HFF-Myc (cell line): ENCODE measurements at places on chromosomes 6 and 20.

DNA sequence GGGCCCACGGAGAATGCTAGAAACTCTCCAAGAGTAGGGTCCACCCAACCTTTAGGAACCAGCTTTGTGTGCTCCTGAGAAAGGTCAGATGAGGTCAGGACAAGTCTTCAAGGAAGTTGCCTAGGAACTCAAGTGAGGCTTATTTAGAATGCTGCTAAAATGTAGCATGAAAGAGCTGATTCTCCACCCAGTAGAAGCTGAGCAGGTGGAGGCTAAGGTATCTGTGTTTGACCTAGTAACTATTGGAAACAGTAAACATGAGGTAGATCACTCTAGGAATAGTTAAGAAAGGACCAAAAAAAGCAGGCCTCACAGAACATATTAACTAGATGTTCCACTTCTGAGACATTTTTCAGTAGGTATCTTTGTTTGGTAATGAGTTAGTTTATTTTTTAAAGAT, 13.9 kb downstream of the CEP43 start:
- no peak for DNase-seq

- peak; percentile 26 for DNase-seq
Observed at GRCh38 chr20:33862709-33863403, 51.7 kb downstream of the CHMP4B start.

DNA sequence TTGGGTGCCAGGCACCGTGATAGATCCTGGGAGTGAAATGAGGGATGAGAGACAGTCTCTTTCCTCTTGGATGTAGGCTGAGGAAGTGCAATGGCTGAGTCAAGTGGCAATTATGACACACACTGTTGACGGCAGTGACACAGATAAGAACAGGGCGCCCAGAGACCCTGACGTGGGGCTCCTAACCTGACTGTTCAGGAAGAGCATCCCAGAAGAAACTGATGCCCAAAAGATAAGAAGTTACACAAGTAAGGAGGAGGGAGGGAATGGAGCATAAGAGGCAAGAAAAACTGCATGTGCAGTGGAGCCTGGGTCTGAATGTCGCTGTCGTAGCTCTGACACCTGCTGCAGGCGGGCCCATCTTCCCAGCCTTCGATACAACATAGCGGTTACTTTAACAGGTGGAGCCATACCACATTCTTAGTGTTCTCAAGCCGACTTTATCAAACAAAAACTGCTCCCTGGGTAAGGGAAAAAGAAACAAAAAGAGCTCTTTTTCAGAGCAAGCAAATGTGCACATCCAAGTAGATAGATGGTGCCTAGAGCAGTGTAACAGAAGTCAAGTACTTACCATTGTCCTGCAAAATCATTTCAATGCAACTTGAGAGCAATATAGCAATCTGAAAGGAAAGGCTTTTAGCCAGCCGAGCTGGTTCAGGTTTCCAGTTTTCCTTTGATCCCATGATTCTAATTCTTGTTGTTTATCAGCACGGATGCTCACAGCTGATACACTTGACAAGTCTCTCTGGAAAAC, 463.9 kb upstream of the JARID2 start:
- DNase-seq = no peak

DNA sequence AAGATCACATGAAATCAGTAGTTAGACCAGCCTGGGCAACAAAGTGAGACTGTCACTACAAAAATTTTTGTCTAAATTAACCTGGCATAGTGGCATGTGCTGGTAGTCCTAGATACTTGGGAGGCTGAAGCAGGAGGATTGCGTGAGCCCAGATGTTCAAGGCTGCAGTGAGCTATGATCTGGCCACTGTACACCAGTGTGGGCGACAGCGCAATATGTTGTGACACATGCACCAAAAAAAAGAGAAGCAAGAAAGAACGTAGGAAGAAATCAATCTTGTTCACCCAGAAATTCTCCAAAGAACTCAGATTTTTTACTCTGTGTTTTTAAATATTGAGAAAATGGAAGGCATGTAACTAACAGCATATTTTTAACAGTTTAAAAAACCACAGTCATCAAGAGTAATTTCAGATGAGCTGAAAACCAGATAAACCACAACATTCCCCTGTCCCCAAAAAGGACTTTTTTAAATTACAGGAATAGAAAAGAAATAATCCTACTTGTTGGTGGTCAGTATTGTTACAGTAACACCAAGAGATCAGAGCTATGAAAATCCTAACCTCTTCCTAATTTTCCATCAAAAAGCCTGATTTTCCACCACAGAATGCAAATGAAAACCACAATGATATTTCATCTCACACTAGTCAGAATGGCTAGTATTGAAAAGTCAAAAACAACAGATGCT, 240.2 kb downstream of the KHDC1L start:
- no peak for DNase-seq

GRCh38 chr6:34571388-34571787, 15.3 kb upstream of the SPDEF start:
- no peak for DNase-seq

DNA sequence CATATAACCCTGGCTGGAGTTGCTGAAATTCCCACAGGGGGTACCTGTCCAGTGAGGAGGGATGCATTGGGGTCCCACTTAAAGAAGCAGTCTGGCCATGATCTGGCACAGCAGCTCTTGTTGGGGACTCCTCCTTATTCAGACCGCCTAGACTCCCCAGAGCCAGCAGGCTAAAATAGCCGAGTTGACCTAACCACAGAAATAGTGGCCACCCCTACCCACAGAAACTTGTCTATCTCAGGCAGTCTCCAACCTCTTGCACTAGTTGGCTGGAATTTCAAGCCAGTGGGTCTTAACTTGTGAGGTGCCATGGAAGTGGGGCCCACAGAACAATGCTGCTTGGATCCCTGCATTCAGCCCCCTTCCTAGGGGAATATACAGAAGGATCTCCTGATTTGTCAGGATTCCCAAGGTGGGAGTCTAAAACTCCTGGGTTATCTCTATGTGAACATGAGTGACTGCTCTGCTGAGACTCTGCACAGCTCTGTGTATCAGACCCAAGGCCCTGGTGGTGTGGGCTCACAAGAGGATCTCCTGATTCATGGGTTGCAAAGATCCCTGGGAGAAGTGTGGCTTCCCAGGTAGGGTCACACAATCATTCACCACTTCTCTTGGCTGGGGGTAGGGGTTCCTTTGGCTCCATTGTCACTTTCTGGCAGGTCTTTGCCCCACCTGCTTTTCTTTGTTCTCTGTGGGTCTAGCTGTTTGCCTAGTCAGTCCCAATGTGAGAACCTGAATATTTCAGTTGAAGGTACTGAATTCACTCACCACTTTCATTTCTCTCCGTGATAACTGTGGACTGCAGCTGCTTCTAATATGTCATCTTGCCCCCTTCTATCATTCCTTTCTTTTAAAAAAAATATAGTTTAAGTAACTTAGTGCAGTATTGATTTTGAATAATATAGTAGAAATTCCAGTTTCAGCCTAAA, 65.5 kb upstream of the CLVS2 start:
- no peak for DNase-seq

DNA sequence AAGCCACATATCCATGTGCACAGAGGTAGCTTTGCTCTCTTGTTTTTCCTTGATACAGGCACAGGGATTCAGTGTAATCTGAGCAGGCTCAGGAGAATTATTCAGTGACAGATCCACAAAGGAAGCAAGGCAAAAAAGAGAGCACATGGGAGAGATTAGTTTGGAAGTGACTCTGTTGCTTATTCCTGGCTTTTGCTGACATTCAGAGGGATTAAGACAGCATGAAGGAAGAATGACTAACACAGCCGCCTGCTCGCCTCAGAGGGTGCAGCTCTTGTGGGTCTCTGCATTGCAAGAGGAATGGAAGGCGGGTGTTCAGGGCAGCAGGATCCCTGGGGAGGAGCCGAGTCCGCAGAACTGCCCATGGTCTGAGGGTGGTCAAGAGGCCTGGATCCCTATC, 203.4 kb upstream of the KCNQ5 start:
- peak; percentile 80 for DNase-seq
